ENCODE measurements at places on chromosomes 6 and 20.

DNA sequence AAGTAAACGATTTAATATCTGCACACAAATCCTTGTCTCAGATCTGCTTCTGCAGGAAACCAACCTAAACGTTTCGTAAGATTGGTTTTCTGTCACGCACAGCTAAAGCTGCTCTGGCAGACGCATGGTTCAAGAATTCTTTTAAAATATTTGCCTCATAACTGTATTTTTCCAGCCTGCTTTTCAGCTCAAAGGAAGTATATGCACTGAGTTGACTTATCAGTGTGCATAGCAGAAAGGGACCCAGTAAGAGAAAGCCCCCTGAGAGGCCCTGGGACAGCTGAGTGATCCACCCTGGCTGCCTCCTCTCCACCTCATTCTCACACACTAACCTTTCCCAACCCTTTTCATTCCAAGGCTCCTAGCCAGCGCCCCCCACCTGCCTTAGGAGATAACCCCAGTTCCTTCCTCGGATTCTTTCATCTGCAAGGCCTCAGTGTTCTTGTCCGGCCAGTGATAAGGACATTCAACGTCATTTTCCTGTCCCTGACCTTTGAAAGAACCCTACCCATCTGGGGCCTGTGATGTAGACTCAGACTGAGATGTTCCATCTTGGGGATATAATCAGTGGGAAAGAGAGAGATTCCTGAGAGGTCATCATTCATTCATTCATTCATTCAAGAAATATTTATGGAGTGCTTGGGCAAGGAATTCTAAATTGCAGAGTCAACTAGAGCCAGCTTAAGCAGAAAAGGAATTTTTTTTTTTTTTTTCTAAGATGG is 22.4 kb upstream of the SLC9A8 start:
- DNase-seq, result no peak

- no peak for DNase-seq
Observed at GRCh38 chr6:5243069-5243468, 17.7 kb downstream of the LYRM4 start.

DNA sequence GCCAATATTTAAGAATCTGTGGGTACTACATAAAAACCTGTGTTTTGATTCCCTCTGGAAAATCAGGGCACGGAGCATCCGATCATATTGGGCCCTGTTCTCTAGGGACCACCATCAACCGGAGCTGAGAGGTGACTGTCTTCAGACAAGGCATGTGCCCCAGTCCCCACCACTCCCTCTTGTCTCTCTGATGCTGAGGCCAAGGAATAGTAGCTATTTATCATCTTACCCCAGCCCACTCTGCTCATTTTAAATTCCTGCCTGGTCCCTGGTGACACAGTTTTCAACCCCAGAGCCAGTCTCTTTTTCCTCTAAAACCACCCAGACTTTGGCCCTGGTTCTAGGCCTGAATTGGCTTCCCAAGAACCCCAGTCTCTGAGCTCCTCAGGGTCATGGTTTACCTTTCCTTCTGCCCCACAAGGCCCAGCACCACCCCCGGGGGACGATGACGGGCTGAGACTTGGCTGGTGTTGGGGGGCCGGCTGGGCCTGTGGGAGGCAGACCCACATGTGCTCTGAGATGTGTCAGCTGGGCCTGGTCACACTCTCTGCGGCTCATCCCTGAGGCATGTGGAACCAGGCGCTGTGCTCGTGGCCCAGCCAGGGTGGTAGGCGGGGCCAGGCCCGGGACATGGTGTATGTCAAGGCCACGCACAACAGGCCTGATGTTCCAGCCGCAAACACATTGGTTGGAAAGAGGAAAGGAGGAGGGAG is 114.4 kb downstream of the CEBPB start:
- DNase-seq, result no peak

GRCh38 chr6:73028124-73028766 is 197.1 kb downstream of the KHDC1L start:
- no peak for DNase-seq

- DNase-seq, result no peak
Observed at GRCh38 chr6:143159001-143159400, 98.3 kb downstream of the AIG1 start.

- DNase-seq, result no peak
Observed at GRCh38 chr6:151136141-151136755, 103.5 kb upstream of the AKAP12 start.

GRCh38 chr20:3221398-3222226 is 12.3 kb downstream of the ITPA start:
- DNase-seq, result no peak

DNA sequence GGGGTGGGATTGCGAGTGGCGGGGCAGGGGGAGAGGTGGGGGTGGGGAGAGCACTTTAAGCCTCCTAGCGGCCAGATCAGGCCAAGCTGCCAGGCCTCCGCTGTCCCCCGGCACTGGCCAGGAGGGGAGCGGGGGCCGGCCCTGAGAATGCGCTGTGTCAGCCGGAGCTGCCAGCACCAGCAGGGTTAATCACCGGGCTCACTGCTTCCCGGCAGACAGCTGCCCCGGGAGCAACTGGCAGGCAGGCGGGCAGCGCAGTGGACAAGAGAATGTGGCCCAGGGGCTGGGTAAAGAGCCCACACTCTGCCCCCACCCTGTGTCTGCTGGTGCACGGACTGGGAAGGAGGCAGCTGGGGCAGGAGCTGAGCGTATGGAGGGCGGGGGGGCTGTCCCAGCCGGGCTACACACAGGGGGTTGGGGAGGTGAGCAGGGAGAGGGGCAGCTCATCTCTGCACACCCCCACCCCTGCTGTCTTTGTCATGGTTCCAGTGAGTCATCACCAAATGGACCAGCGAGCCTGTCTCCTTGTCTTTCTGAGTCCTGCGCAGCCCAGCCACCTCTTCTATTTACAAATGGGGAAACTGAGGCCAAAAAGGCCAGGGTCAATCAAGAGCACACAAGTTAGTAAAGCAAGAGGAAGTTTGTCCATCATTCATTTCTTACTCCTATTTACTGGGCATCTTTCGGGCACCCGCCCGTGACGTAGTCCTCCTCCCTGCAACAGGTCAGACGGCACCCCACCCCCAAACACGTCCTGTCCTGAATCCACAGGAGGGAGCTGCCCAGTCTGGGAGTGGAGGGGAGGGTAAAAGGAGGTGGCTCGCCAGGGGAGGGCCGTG is 2.1 kb upstream of the LAMA5 start:
- no peak for DNase-seq

DNA sequence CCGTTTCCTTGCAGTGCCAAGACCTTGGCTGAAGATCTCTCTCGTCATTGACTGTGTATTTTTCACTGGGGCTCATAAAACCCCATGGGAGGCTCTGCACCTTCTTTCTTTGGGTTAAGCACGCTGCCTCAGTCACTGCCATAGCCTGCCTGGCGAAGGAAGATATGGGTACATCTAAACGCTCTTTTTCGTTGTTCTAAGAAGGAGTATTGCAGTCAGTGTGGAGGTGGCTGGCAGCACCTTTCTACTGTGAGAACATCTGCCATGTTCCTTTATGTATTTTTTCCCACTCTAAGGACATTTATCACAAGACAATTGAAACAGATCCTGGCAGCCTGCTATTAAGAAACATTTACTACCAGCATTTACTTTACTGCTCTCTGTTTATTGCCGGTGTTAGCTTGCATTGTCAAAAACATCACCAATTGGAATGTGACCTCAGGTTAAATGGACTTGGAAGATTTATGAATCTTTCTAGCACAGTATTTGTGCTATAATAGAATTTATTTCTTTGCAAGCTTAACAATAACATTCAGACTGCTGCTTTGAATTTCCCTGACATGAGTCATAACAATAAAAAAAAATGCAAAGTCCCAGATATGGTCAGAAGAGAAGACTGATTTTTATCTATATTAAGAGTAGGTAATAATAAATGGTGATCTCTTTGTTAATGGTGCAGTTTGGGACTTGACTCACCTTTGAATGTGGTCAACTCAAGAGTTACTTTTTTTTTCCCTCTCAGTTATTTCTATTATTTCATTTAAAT is 62.2 kb upstream of the CLDN20 start:
- DNase-seq, result no peak

DNA sequence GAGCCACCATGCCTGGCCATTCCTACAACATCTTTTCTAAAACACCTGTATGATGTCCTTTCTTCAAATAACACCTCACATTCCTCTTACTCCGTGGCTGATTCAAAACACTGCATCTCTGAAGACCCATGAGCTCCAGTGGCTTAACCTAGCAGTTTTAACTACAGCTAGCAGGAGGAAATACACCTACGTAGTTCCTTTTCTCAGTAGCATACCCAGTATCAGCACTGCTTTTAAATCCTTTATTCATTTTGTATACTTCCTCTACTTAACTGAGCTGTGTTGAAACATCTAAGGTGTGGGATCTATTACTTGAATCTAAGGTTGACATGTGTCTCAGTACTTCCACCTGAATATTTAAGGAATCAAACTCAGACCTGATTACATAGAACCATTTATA is 113.6 kb upstream of the CCDC28A start:
- no peak for DNase-seq

GRCh38 chr6:10411971-10412460 is 2.9 kb downstream of the TFAP2A start:
- peak; percentile 50 for DNase-seq

DNA sequence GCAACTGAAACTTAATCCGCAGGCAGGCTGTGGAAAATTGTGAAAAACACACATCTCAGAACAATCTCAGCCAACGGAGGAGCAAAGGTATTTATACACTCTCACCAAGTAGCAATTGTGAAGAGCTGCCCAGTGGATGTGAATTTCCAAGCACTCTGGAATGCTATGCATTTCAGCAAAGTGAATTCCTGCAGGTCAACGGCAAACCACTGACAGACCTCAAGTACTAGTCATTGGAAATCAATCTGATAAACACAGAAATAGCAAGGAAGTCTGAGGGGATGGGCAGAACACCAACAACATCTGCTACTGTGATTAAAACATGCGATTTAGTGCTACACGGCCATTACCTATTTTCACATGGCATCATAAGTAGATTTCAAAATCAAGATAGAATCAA is 429.1 kb downstream of the HTR1B start:
- no peak for DNase-seq

DNA sequence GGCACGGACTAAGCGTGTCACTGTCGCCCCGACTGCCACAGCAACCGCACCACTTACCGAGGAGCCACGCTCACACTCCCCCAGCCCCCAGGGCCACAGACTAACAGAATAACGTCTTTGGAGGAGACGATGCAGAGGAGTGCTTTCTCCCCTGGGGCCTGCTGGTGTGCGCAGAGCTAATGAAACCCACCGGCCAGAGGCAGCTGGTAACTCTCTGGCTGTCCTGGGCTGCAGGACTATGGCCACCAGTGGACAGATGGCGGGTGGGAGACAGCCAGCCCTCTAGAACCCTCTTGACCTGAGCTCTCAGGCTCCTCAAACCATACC is 228.0 kb downstream of the DLL1 start:
- DNase-seq, result no peak

DNA sequence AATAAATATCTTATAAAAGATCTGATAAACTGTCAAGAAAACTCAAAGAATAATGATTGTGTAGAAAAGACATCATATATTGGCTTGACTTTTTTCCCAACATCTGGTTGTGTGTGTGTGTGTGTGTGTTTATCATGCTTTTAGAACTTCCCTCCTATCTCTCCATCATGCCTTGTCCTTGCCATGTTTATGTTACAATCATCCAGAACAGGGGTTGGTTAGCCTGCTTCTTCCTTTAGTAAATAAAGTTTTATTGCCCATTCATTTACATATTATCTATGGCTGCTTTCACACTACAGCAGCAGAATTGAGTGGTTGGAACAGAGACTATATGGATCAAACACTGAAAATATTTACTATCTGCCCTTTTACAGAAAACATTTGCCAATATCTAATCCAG is 52.8 kb upstream of the RIPOR2 start:
- no peak for DNase-seq

DNA sequence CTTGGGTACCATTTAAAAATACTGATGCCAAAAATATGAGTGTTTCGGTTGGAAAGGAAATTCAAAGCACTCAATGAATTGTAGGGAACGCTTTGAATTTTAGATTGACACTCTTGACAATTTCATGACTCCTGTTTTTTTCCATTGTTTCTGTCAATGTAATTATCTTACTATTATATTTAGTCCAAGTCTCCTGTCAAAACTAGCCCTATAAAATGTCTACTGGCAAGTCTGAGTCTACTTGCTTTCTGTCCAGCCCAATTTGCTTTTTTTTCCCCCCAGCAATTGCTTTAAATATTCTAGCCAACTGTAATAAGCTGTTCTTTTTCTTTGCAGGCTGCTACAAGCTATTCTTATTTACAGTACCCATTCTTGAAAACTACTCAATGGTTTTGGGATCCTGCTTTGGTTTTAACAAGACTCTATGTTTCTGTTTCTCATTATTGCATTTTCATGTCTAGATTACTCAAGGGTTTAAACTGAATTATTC is 1103.9 kb upstream of the GJE1 start:
- DNase-seq, result no peak

GRCh38 chr20:61756966-61757677 is 308.6 kb downstream of the TAF4 start:
- no peak for DNase-seq

GRCh38 chr20:32651537-32651936 is 22.2 kb downstream of the C20orf203 start:
- DNase-seq, result no peak
